Fibroblast of gingiva (primary cell): ENCODE measurements at places on chromosomes 11 and 22.
A peak's percentile ranks its signal among the peaks of the same experiment; 100 is the strongest.

DNA sequence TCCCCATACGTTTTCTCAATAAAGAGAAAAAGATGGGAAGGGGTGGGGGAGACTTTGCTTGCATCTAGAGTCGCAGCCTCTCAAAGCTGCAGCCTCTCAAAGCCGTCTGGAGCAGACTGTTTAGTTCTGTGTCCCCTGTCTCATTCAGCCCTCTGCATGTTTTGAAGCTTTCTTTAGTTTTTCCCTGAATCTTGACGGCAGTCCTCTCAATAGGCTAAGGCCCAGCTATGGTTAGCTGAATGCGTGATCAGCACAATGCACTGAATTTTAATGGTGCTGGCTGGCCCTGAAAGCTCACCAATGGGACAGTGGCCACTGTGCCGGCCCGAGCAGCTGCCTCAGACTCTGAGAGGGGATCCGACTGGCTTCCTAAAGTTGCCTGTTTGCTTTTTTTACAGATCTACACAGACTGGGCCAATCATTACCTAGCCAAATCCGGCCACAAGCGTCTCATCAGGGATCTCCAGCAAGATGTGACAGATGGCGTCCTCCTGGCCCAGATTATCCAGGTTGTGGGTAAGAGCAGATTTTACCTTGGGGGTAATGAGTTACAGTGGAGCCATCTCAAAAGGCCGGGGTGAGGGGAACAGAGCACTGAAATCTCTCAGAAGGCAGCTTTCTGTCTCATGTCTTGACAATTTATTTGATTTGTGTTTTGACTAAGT is 119.6 kb downstream of the NAV2 start:
- no peak for DNase-seq

DNA sequence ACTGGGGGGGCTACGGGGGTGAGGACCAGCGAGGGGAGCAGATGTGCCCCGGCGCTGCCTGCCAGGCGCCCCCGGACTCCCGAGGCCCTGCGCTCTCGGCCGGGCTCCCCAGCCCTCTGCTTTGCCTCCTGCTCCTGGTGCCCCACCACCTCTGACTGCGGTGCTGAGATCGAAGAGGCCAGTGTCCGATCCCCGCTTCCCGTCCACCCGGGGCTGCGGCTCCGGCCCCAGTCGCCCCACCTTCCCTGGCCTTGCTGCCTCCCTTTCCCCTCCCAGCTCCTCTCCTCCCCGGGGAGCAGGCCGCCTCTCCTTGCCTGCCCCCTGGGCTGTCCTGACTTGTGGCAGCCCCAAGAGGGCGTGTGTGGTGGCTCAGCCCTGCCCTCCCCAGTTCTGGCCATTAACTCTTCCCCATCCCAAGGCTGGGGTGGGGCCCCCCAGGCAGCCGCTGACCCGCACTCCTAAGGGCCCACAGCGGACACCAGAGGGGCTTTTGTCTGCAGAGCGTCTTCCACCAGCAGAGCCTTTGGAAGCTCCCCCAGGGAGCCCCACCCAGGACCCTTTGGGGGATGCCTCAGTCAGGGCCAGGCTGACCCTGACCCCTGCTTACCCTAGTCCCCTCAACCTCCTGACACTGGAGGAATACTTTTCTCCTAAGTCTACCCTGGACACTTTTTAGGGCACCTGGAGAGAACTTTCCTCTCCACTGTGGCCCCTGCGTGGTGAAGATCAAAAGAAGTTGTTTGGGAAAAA is 16.6 kb downstream of the RTN4RL2 start:
- peak; percentile 28 for DNase-seq

GRCh38 chr22:49300241-49300640 is 527.4 kb downstream of the BRD1 start:
- DNase-seq, result no peak

DNA sequence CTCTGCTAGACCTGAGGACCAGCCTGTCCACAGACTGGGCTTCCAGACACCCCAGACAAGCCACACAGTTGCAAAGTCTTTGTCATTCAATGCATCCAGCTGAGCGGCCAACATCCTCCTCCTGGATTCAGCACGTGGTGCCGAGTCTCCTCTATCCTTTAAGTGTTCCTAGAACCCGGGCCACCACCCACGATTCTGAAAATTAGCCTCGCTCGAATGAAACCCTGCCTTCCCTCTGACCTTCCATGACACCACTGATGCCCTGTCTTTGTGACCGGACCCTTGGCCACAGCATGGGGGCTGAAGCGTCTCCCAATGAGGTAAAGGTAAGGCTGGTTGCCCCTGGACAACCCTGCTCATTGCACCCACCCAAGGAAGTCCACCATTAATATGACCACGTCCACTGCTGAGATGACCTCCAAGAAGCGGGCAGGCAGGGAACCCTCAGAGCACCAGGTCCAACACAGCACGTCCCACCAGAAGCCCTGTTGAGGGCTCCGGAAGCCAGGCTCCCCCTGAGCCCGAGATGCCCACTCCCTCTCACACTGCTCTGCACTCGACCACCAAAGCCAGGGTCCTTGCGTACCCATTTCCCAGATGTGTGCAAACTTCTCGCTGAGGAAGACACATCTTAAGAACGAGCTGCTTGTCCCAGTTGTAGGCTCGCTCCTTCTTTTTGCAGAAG is 279.0 kb downstream of the CTTN start:
- no peak for DNase-seq

DNA sequence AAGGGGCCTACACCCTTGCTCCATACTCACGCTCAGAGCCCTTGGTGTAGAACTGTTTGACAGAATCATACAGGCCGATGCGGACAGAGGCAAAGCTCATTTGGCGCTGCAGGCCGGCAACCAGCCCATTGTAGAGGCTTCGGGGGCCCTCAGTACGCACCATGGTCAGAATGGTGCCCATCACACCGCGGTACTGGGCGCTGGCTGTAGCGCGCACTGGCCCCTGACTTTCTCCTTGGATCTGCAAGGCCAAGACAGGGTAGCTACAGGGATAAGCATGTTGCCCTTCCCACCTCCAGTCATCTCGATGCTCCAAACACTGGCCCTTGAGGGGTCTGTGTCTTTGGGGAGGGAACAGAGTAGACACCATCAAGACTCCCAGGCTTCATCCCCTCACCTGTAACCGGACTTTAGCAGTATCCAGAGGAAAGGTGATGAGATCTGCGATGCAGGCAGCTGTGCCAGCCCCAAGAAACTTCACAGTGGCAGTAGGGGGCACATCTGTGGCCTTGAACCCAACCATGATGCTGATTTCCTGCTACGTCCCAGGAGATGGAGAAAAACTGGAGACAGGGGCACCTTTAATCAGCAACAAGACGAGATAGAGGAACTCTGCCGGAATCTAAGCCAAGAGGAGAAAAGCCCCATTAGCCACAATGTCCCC is 4.7 kb downstream of the UCP2 start:
- no peak for DNase-seq

DNA sequence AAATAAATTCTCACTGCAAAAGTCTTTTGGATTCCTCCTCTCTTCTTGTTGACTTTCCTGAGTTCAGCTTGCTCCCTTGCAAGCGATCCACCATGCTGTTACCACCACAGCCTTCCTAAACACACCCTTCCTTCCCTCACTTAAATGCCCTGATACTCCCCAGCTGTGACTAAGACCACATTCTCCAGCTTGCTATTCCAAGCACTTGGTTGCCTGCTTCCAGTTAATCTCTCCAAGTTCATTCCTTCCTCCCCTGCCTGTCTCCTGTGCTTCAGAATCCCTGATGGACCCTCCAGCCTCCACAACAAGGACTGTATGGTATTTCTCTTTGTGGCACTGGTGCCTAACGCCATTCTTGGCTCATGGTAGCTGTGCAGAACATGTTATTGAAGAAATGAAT is 603.9 kb upstream of the CADM1 start:
- no peak for DNase-seq

GRCh38 chr11:61828379-61828628 is 204 bp downstream of the FADS2 start:
- DNase-seq, result no peak

GRCh38 chr11:71210861-71211260 is 41.5 kb downstream of the SHANK2 start:
- DNase-seq, result no peak

DNA sequence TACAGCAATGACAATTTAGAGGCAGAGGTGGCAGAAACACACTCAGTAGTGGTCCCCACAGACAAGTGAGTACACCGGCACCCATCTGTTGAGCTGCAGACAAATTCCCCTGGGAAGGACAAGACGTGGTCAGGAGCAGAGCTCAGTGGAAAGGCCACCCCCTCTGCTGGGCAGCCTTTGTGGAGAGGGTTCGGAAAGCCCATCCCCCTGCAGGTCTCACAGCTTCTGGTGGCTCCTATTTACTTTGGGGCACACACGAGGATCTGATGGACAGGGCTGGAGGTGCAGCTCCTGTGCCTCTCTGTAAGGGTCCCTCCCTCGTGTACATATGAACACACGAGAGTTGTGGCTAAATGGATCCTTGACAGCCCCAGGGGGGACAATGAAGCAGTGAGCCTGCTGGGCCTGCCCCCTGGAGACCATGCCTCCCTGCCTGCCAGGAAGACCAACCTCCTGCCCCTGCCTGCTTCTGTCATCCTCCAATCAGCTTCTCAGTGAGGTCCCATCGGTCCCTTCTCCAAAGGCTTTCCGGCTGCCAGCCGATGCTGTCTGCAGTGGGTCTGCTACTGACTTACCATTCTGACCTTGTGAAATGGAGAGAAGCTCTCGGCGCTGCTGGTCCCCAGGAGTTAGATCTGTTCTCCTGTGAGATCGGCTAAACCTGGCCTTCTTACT is 161.5 kb downstream of the CACNA1I start:
- no peak for DNase-seq

GRCh38 chr22:36110306-36110881 is 50.2 kb downstream of the APOL3 start:
- no peak for DNase-seq

GRCh38 chr11:32053151-32053888 is 37.6 kb upstream of the RCN1 start:
- DNase-seq, result peak; percentile 29

DNA sequence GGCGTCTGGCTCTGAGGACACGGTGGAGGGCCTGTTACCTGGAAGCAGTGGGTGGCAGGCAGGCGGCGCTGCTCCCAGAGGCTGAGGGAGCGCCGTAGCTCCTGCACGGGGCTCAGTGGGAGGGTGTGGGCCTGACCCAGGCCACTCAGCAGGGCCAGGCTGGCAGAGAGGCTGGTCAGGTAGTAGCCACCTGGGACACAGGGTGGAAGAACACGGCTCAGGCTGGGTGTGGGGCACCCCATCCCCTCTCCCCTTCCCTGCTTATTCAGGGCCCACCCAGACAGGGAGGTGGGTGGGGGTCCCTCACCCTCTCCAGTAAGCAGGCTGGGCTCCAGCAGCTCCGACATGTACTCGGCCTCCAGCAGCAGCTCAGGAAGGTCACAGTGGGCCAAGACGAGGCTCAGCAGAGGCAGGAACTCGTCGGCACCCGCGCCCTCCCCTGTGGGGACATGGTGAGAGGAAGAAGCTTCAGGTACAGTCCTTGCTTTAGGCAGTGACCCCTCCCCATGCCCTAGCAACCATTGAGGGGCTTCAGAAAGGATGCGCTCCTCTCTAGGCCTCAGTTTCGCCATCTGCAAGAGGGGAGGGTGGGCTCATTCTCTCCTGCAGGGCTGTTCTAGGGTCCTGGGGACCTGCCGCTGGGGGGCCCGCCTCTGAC is 2.9 kb downstream of the RIN1 start:
- no peak for DNase-seq

DNA sequence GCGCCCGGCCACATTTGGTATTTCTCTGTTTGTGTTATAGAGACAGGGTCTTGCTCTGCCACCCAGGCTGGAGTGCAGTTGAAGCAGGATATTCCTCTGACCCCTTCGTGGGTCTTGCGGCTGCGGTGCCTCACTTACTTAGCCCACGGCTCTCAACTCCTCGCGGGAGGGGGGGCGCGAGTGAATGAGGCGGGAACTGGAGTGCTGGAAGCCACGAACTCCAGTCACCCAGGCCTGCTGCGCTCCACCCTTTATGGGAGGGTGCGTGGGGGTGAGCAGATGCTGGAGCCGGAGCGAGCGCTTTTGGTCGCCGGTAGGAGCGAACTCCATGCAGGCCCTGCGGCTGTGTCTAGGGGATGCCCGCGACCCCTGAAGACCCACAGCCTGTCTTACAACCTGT is 1.8 kb downstream of the C11orf54 start:
- DNase-seq, result no peak

GRCh38 chr11:117218133-117218915 is 13.5 kb downstream of the PCSK7 start:
- DNase-seq, result no peak

DNA sequence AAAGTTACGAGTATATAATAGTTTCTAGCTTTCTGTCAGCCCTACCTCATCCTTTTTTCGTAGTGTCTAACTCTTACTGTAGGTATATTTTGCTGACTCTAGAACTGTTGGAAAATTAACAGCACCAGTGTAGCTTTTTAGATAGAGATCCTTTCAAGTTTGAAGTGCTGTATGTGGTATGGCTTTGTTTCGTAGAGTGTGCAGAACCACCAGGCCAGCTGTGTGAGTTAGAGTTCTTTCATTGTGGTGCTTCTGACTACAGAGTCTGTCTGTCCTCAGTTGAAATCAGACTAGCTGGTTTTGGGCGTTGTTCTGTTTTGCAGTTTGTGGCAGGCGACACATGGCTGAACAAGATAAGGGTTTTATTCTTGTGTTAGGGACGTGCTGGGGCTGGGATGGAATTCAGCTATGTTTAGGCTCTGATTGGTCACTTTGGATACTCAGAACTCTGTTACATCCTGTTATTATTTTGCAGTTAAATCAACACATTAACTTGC is 3.2 kb downstream of the ARHGEF12 start:
- no peak for DNase-seq

GRCh38 chr22:17797721-17798559 is 23.7 kb upstream of the BID start:
- DNase-seq, result no peak

DNA sequence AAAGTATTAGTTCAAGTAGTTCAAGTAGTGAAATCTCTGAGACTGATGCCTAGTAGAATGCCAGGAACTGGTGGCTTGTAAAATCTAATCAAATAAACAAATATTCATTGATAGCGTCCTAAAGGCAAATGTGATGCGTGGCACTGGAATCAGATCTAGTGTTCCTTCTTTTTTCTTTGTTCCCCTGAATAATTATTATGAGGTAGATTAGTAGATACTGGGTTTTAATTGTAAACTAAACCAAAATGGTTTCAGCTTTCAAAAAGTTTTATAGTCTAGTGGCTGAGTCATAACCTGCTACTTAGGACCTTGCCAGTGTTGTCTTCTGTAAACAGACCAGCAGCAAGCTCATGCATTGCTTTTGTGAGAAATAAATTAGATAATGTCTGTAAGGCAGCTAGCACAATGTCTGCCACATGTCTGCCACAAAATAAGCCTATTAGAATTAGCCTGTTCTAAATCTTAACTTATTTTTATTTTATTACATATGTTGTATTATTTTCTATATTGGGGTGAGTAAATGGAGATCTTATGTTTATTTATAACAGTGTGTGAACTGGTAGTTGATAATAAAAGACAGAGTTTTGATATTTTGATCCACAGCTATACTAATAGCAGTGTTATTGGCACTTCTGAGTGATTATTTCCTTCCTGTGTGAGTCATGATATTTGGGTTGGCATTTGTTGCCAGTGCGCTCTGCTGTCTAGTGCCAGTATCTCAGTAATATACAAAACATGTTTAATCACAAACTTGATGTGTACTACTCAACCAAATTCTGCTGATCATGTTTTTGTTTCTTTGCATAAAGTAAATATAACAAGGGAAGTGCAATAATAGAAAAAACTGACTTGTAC is 135.7 kb downstream of the TMEM135 start:
- DNase-seq, result peak; percentile 36

GRCh38 chr11:71241721-71242259 is 10.6 kb downstream of the SHANK2 start:
- DNase-seq, result no peak
